ENCODE measurements at places on chromosomes 5 and 9.

GRCh38 chr5:55624841-55625588 is 87.1 kb downstream of the SLC38A9 start:
- no peak for DNase-seq

DNA sequence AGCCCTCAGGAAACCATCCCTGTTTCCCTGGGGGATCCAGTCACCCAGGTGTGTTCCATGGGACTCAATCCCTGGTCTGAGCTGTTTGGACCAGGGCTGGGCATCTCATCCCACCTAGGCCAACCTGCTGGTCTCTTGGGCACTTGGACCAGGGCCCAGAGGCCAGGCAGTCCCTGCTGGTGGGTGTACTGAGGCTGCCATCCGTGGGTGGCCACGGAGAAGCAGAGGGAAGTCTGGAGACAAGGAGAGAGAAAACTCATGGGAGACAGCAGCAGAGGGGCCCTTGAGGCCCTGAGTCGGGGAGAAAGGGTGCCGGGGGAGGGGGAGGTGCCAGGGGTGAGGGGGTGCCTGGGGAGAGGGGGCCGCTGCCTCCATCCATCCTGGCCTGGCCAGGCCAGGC is 247.8 kb downstream of the PBX3 start:
- DNase-seq, result no peak

DNA sequence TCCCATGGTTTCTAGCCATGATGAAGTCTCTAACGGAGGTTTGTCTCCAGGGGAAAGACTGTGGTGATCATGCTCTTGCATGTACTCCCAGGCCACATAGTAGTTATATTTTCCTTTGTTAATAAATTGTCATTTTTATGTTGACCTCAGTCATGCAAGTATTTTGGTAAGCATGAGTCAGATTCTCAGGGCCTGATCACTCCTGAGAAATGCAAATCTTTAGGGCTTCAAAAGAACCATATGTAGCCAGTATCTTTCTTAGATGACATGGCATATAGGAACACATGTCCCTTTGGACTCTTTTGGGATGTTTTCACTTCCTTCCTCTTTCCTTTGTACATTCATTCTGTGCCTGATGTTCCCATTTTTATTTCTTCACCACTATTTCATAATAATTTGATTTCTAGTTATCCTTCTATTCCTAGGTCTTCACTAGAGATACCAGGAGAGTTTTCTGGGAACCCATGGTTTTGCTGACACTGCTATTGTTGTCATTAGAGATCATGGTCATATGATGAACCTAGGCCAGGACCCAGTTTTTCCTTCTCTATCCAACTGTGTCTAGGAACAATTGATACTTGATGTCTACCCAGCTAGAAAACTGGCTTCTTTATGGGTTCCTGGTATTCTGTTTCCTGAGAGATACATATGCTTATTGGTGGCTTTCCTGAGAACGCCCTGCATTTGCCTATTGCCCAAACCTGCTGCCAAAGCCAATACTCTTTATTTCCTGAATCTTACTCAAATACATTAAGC is 248.1 kb upstream of the NREP start:
- DNase-seq, result peak; percentile 92

GRCh38 chr5:15746833-15747232 is 246.9 kb downstream of the FBXL7 start:
- DNase-seq, result no peak

- peak; percentile 45 for DNase-seq
These were observed 443.0 kb upstream of the KLF4 start for GRCh38 chr9:107932601-107933000.

DNA sequence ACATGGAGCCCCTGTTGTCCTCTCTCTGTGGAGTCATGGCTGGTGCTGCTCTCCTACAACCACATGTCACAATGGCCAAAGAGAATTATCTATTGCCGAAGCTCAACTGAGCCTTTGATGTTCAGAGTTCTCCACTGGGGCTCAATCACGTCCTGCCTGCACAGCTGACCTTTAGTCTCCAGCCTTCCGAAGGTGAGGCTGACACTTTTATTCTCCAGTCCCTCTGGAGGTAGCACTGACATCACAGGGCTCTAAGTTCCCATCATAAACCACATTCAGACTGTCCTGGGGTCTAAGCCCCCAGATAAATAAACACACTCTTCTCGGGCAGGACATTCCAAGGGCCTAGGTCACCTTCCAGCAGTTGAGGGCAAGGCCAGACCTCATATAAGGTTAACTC is 23.4 kb downstream of the ADCY2 start:
- DNase-seq, result no peak

- peak; percentile 47 for DNase-seq
These were observed 13.4 kb upstream of the EXOC3 start for GRCh38 chr5:429453-430188.

DNA sequence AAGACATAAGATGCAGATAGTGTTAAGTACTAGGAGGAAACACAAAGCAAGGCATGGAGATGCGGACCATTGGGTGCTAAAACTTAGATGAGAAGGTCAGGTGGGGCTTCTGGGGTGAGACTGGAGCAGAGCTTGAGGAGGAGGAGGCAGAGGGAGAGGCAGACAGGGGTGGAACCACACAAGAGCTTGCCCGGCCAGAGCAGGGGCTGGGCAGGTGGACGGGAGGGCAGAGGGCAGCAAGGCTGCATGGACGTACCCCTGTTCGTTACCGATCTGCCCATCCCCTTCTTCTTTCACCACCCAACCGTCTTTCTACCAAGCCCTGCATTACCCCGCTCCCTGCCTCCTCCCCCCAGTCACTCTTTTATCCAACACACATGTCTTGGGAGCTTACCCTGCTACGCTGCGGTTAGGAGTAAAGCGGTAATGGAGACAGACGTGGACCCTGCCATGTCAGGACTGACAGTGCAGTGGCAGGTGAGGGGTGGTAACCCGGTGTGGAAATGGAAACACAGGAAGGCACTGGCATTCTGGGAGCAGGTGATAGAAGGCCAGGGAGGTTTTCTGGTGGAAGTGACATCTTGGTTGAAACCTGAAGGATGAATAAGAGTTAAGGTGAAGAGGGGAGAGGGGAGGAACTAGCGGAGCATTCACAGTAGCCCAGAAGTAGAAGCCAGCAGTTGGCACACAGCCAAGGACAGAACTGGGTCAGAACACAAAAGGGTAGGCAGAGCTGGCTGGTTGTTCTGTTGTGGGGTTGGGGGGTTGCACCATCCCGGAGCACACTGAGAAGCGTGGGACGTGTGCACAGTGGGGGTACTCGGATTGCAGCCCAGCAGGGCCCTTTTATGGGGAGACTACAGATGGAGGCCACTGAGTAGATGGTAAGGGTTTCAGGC is 167.2 kb downstream of the CACNA1B start:
- no peak for DNase-seq

DNA sequence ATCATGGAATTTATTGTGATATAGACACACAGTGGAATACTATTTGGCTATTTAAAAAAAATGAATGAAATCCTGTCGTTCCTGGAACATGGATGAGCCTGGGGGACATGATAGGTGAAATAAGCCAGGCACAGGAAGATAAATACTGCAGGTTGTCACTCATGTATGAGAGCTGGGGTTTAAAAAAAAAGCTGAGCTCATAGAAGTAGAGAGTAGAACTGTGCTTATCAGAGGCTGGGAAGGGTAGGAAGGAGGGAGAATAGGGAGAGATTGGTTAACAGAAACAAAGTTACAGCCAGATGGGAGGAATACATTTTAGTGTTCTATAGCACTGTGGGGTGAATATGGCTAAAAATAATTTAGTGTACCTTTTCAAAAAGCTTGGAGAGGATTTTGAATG is 200.6 kb upstream of the NR4A3 start:
- no peak for DNase-seq

- DNase-seq, result no peak
These were observed 9.8 kb downstream of the SH2D3C start for GRCh38 chr9:127768698-127769097.

DNA sequence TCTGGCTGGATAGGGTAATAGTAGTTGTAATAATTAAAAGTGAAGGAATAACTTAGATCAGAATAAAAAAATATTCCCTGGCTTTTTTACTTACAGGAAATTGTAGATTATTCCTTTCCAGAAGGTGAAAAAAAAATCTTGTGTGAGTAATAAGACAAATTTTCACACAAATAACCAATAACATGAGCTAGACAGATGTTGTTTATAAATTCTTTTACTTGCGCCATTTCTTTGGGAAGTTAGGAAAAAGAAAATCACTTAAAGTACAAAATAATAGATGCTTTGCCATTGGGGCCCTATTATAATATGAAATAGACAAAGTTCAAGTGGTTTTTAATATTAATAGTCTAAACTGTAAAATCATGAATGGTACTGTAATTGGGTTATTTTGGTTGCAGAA is 204.1 kb downstream of the ARRDC3 start:
- peak; percentile 40 for DNase-seq

GRCh38 chr5:80195837-80196400 is 59.9 kb downstream of the SERINC5 start:
- no peak for DNase-seq

GRCh38 chr9:1870915-1871314 is 144.2 kb upstream of the SMARCA2 start:
- DNase-seq, result no peak

- peak; percentile 9 for DNase-seq
These were observed 132.9 kb upstream of the ACO1 start for GRCh38 chr9:32251539-32251938.

DNA sequence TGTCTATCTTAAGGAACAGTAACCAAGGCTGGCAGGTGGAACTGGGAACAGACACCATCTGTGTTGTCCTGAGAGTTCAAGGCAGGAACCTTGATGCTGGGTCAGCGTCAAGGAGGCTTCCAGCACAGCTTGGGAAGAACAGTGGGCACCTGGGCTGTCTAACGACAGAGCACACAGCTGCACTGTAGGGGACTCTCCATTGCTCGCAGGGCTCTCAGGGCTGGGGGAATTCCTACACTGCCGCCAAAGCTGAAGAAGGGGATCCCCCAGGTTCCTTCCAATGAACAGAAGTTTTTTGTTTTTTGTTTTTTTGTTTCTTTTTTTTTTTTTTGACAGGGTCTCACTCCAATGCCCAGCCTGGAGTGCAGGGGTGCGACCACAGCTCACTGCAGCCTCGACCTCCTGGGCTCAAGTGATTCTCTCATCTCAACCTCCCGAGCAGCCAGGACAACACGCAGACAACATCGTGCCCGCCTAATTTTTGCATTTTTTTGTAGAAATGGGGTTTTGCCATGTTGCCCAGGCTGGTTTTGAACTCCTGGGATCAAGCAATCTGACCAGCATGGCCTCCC is 81.9 kb downstream of the PTPN3 start:
- no peak for DNase-seq

DNA sequence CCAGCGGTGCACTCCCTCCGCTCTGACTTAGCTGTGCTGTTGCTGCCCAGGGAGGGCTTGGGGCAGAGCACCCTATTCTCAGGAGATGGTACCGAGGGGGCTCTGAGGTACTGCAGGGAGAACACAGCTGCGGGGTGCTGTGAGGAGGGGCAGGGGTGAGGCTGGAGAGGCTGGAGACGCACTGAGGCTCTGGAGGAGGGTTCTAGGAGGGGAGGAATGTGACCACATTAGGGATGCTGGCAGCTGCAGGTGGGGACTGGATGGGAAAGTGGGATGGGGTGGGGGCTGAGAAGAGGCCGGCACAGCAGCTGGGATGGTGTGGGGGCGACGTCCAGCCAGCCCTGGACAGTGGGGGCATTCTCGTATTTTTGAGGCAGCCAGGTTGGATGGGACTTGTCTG is 20.9 kb downstream of the NCS1 start:
- no peak for DNase-seq

- no peak for DNase-seq
These were observed 37.7 kb upstream of the CKMT2 start for GRCh38 chr5:81195335-81195929.

DNA sequence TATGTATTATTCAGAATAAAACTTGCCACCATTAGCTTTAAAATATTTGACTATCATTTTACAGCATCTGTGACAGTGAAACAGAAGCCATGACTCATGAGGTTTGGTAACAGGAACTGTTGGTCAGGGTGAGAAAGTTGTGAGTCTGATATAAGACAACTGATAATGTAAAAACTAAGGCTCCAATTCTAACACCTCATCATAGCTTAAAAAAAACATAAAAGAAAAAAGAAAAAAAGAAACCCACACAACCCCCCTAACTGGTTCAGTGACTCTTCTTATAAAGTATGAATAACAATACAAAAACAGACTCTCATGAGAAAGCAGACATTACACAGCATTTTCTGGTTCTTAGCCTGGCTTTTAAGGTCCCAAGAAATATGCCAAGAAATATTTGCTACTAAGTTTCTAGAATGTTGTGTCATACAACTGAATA is 85.8 kb downstream of the MRPS27 start:
- DNase-seq, result peak; percentile 74

DNA sequence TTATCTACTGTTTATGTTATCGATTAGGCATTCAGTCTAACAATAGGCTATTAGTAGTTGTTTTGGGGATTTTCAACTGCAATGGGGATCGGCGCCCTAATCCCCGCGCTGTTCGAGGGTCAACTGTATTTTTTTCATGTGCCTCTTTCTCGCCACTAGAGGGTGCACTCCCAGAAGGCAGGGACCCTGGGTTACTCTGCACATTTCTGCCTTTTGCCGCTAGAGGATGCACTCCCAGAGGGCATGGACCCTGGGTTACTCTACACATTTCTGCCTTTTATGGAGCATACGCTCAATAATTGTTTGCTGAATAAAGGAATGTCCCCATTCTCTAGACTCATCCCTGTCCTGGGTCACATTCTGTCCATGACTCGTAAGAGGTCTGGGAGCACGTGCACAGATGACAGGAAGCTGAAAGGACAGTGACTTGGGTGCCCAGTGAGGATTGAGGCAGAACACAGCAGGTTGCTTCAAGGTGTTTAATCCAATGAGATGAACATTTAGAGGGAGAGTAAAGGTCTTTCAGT is 27.9 kb upstream of the RECK start:
- DNase-seq, result peak; percentile 77

- DNase-seq, result no peak
These were observed 61.7 kb downstream of the GALNT12 start for GRCh38 chr9:98869078-98869745.

- peak; percentile 8 for DNase-seq
These were observed 5.2 kb downstream of the IL13 start for GRCh38 chr5:132662925-132663770.

DNA sequence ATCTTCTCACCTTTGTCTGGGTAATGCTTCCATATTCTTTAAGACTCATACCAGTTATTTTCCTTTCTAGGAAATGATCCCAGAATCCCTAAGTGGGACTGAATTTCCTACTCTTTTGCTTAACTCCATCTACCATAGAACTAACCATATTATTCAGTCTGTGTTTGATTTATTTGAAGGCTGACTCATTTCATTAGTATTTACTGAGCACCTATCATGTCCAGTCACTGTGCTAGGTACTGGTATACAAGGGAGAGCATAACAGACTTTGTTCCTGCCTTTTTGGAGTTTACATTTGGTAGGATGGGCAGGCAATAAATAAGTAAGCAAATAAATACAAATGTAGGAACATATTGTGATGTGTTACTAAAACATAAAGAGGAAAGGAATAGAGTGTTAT is 4.3 kb downstream of the NPR2 start:
- no peak for DNase-seq

Measured in fibroblast of skin of right quadriceps (primary cell).